ENCODE measurements at places on chromosomes 6 and 20. TPM values are rescaled to one million over a fixed set of nuclear protein-coding genes. Genes with fewer than 3 reads are reported as not detected.

KCNB1 gene
- not detected for polyA plus RNA-seq

DNA sequence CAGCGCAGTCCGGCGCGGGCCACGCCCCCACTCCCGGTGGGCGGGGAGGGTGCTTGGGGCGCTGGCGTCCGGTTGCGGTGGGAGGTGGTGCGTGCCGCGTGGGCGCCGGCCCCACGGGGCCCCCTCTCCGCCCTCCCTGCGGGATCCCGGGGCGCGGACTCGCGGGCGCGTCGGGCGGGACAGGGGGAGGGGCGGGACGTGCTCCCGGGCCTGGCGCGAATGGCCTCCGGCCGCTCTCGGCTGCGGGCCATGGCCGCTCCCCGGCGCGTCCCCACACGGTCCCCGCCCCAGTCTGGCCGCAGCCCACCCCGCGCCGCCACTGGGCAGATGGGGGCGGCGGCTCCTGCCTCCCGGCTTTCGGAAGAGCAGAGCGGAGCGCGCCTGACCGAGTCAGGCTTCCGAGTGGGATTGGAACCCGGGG, 771 bp upstream of the PPP1R3G start:
- no peaks in the 10 kb centered on the region for H3K4me1 ChIP-seq
- H3K27ac ChIP-seq = peak overlapping the region; percentile 50
- peak; percentile 72 for DNase-seq

- no peak overlapping the region for H3K27ac ChIP-seq
- no peak overlapping the region for H3K4me3 ChIP-seq
- DNase-seq = no peak
- H3K4me1 ChIP-seq = peaks cover 32% of the 10 kb centered on the region
- H3K27me3 ChIP-seq = no peaks in the 10 kb centered on the region
These were observed 92.6 kb upstream of the PREP start for GRCh38 chr6:105495515-105495914.

GRCh38 chr6:90809035-90809434, 222.2 kb upstream of the MAP3K7 start:
- H3K27ac ChIP-seq = no peak overlapping the region
- H3K4me3 ChIP-seq = no peak overlapping the region
- H3K27me3 ChIP-seq = peaks cover 2% of the 10 kb centered on the region
- no peak for DNase-seq

DNA sequence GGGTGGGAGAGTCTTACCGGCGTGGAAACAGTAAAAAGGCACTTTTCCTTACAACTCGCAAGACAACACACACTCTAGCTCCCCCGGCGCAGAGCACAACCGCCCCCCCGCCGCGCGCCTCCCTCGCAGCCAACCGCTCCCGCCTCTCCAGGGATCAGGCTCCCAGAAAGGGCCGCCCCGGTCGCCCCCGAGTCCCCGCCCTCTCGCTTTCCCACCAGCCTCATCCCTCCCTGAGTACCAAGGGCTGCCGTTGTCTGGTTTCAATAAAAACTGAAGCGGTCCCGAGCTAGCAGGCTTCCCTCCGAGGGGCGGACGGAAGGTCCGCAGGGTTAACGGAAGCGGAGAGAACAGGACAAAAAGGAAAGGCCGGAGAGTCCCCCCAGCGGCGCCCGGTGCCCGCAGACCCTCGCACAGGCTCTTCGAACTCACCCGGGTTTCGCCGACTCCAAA, 804 bp downstream of the ELOVL5 start:
- H3K4me1 ChIP-seq = peaks cover 3% of the 10 kb centered on the region
- no peaks in the 10 kb centered on the region for H3K27me3 ChIP-seq
- DNase-seq = peak; percentile 33
- H3K27ac ChIP-seq = peak overlapping the region; percentile 90
- H3K36me3 ChIP-seq = no peaks in the 10 kb centered on the region
- H3K4me3 ChIP-seq = peak overlapping the region; percentile 96

DNA sequence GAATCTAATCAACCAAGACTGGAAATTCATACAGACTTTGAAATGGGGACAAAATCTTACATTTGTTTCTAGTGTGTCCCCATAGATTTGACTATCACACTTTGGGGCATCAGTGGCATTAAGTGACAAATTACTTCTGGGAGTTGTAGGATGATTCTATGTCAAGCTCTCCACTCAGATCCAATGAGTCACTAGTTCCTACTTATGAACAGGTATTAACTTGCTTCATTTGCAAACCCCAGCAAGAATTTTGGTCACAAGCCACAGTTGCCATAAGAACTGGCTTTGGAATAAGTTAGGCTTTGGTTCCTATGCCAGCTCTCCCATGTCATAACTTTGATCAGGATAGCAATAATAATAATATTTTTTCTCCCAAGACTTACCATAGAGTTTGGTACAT, 77.6 kb upstream of the PTPRK start:
- no peak overlapping the region for H3K4me3 ChIP-seq
- H3K4me1 ChIP-seq = no peaks in the 10 kb centered on the region
- no peaks in the 10 kb centered on the region for H3K27me3 ChIP-seq
- H3K27ac ChIP-seq = no peak overlapping the region
- H3K36me3 ChIP-seq = no peaks in the 10 kb centered on the region

GRCh38 chr6:160259143-160259425, 463 bp upstream of the SLC22A2 start:
- H3K27ac ChIP-seq = no peak overlapping the region
- no peak overlapping the region for H3K4me3 ChIP-seq
- H3K4me1 ChIP-seq = peaks cover 2% of the 10 kb centered on the region
- no peaks in the 10 kb centered on the region for H3K36me3 ChIP-seq
- DNase-seq = no peak

RIN2 gene
- 17.0 TPM for polyA plus RNA-seq

CST2 gene
- not detected for polyA plus RNA-seq

- H3K4me1 ChIP-seq = no peaks in the 10 kb centered on the region
- no peak overlapping the region for H3K4me3 ChIP-seq
- no peak for DNase-seq
- H3K27me3 ChIP-seq = no peaks in the 10 kb centered on the region
- H3K27ac ChIP-seq = no peak overlapping the region
- H3K36me3 ChIP-seq = no peaks in the 10 kb centered on the region
These were observed 66.0 kb downstream of the ELOVL5 start for GRCh38 chr6:53282741-53283140.

DNA sequence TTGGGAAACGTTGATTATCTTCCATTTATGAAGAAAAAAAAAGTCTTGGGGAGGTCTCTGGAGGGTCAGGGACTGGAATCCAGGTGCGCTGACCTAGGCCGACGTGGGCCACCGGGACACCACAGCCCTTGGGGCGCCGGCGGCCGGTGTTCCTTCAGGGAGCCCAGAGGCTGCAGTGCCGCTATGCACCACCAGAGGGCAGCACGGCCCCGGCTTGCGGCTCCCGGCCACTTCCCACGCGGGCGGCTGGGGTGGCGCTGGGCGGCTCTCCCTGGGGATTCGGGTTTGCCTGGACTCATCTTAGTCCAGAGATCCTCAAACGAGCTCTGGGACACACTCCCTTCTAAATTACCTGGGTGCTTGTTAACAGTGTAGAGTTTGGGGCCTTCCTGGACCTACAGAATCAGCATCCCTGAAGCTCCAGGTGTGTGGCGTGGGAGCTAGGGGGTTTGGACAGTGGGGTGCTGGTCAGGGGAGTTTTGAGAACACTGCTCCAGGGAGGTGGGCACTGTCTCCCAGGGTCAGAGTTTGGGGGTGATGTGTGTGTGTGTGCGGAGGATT, 23.0 kb upstream of the GTSF1L start:
- peak; percentile 67 for DNase-seq
- H3K27ac ChIP-seq = no peak overlapping the region
- H3K36me3 ChIP-seq = no peaks in the 10 kb centered on the region
- no peak overlapping the region for H3K4me3 ChIP-seq
- no peaks in the 10 kb centered on the region for H3K27me3 ChIP-seq

DNA sequence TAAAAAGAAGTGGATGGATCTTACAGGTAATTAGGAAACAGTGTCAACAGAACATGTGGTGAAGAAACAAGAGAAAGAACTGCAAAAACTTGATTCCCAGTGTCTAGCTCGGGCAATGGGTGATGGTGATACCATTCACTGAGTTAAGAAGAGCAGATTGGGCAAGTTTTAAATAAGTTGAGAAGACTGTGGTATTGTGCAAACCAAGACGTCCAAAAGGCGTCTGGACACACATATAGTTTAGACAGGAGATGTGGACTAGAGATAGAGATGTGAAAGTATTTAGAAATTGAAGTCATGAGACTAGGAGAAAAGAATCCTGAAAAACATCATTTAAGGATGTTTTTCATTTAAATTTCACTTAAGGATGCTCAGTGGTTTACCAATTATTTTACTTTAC, 53.9 kb downstream of the CDK19 start:
- H3K4me1 ChIP-seq = no peaks in the 10 kb centered on the region
- H3K27ac ChIP-seq = no peak overlapping the region
- no peaks in the 10 kb centered on the region for H3K27me3 ChIP-seq
- DNase-seq = no peak
- H3K36me3 ChIP-seq = no peaks in the 10 kb centered on the region

Data from small intestine (tissue), 16 donors.